ENCODE measurements at places on chromosomes 13 and 19. TPM values are rescaled to one million over a fixed set of nuclear protein-coding genes. Genes with fewer than 3 reads are reported as not detected.
A peak's percentile ranks its signal among the peaks of the same experiment; 100 is the strongest.

GRCh38 chr13:64327505-64328194, 2902.5 kb downstream of the PCDH9 start:
- no peak overlapping the region for H3K27ac ChIP-seq
- H3K4me1 ChIP-seq: no peaks in the 10 kb centered on the region
- no peak for DNase-seq

DNA sequence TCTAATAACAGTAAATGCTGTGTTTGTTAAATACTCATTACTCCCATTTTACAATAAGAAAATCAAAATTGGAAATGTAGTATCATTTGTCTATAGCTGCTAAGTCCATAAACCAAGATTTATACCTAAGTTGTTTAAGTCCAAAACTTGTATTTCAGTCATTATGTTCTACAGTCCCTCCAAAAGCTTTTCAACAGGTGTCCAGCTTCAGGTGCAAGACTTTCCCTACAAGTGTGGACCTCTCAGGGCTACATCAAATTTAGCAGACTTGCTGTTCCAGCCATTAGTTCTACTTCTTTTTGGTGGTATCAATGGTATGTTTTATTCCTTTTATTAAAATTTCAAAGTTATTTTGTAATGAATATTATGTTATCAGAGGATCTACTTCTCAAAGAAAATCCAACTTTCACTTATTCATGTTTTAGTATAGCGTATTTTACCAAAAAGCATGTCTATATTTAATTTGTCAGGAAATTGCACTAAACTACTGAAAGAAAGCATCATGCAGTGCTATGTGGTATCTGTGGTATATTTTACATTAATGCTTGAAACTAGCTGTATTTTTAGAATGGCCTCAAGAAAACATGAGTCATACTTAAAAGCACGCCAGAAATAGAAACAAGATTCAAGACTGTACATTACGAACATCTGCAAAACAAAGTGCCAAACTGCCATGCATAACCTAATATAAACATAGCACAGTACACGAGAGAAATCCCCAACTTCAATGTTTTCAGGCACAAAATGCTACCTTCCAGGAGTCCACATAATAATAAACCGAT, 44.5 kb downstream of the VWA8 start:
- DNase-seq: no peak
- no peak overlapping the region for H3K27ac ChIP-seq
- no peaks in the 10 kb centered on the region for H3K36me3 ChIP-seq

DNA sequence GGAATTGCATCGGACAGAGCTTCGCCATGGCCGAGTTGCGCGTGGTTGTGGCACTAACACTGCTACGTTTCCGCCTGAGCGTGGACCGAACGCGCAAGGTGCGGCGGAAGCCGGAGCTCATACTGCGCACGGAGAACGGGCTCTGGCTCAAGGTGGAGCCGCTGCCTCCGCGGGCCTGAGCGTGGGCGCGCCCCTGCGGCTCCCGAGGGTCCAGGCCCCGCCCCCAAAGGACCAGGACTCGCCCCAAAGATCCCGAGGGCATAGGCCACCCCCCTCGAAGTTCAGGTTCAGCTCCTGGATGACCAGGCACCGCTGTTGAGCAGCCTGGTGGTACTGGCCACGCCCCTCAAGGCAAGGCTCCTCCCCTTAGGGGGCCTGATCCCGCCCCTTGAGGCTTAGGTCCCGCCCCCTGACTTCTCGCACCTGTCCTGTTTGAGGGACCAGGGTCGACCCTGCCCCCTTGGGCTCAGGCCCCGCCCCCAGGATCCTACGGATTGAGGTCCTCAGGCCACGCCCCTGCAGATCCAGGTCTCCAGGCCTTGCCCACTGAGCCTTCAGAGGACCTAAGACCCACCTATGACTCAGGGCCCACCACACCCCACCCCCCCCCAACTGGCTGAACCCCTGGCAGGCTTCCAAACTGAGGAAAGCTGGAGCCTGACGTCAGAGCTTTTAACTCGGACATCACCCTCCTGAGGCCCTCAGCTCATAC, 43.1 kb downstream of the CYP4F22 start:
- DNase-seq: peak; percentile 91
- H3K4me3 ChIP-seq: peak overlapping the region; percentile 50
- H3K27ac ChIP-seq: no peak overlapping the region
- H3K4me1 ChIP-seq: no peaks in the 10 kb centered on the region
- H3K36me3 ChIP-seq: no peaks in the 10 kb centered on the region
- no peaks in the 10 kb centered on the region for H3K27me3 ChIP-seq

DNA sequence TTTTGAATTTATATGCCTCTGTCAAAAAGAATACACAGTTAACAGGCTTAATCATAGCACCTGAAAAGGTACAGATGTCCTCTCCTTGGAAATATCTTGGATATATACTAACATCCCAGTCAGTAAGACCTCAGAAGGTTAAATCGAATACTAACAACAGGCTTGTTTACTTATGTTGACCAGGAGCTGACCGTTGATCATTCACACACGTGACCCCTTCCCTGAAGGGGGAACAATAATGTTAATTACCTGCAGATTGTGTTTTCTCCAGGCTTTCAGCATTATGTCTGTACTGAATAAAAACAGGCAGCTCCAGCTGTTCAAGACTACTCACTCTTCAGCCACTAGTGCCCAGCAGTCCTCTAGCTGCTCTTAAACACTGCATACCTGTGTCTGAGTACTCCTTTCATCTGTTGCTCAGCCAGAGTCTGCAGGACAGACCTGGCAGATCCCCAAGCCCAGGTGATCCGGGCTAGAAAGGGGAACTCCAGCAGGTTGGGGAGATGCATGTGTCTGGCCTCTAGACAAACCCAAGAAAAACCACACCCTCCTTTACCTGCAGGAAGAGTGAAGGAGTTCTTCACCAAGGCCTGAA, 163.9 kb downstream of the RNF17 start:
- H3K27me3 ChIP-seq: peaks cover 17% of the 10 kb centered on the region
- no peak for DNase-seq
- no peak overlapping the region for H3K4me3 ChIP-seq
- H3K4me1 ChIP-seq: peaks cover 9% of the 10 kb centered on the region

DNA sequence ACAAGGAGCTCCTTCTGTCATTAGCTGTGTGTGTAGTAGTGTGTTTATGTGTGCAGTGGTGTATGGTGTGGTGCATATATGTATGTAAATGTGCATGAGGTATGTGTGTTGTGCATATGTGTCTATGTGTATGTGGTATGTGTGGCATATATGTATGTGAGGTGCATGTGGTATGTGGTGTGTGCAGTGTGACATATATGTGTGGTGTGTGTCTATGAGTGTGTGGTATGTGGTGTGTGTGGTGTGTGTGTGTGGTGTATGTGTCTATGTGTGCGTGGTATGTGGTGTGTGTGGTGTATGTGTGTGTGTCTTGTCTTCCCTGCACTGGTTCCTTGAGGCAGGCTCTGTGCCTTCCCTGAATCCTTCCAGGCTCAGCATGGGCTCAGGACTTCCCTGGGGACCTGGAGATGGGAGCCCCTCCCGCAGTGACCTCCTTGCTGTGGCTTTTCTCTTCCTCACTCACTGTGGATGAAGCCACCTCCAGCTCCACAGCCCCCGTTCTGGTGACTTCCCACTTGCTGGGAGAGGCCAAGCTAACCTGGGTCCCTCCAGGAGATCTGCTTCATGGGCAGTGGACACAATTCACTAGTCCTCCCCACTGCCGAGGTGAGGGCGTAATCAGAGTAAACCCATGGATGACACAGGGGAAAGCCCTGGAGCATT, 64.2 kb downstream of the CCDC70 start:
- no peak for DNase-seq
- no peak overlapping the region for H3K27ac ChIP-seq
- H3K27me3 ChIP-seq: no peaks in the 10 kb centered on the region
- H3K36me3 ChIP-seq: no peaks in the 10 kb centered on the region
- no peak overlapping the region for H3K4me3 ChIP-seq
- no peaks in the 10 kb centered on the region for H3K4me1 ChIP-seq

GRCh38 chr13:72864142-72865011, 82.4 kb downstream of the PIBF1 start:
- no peaks in the 10 kb centered on the region for H3K27me3 ChIP-seq
- no peak overlapping the region for H3K27ac ChIP-seq
- no peak for DNase-seq
- H3K4me3 ChIP-seq: no peak overlapping the region

- peaks cover 5% of the 10 kb centered on the region for H3K4me1 ChIP-seq
- H3K4me3 ChIP-seq: no peak overlapping the region
- no peaks in the 10 kb centered on the region for H3K27me3 ChIP-seq
- no peaks in the 10 kb centered on the region for H3K36me3 ChIP-seq
- no peak overlapping the region for H3K27ac ChIP-seq
- DNase-seq: no peak
Observed at GRCh38 chr13:108115738-108116137, 99.6 kb downstream of the LIG4 start.

DNA sequence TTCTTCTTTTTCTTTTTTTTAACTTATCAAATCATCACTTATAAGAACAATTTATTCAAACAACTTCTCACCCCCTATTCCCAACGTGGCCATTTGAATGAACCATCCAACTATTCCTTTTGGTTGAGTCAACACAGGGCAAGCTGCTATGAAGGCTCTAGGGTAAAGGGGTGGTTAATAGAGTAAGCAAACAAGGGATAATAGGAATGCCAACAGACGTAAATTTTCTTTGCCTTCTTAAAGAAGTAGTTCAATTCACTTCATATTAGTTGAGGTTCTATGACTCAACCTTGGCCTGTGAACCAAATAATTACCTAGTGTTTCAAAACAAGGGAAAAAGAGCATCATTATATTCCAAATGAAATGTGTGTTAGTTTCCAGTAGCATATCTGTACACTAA, 1383.8 kb upstream of the SLC10A2 start:
- no peak for DNase-seq
- no peaks in the 10 kb centered on the region for H3K36me3 ChIP-seq
- no peaks in the 10 kb centered on the region for H3K27me3 ChIP-seq
- no peak overlapping the region for H3K4me3 ChIP-seq

- peaks cover 6% of the 10 kb centered on the region for H3K36me3 ChIP-seq
- DNase-seq: peak; percentile 48
- no peak overlapping the region for H3K27ac ChIP-seq
- H3K27me3 ChIP-seq: no peaks in the 10 kb centered on the region
Observed at GRCh38 chr13:31352467-31352866, 152.7 kb downstream of the B3GLCT start.

GRCh38 chr13:35917942-35918645, 213.1 kb downstream of the DCLK1 start:
- H3K4me1 ChIP-seq: peaks cover 41% of the 10 kb centered on the region
- no peaks in the 10 kb centered on the region for H3K27me3 ChIP-seq
- H3K36me3 ChIP-seq: no peaks in the 10 kb centered on the region
- peak overlapping the region; percentile 35 for H3K27ac ChIP-seq

DNA sequence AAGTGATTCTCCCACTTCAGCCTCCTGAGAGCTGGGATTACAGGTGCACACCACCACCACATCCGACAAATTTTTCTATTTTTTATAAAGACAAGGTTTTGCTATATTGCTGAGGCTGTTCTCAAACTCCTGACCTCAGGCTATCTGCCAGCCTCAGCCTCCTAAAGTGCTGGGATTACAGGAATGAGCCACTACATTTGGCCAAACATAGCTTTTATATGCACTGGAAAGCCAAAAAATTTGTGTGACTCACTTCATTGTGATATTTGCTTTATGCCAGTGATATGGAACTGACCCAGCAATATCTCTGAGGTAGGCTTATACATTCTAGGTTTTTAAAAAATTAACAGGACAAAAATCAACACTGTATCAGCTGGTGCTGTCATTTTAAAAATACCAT, 26.8 kb upstream of the ACOD1 start:
- H3K4me1 ChIP-seq: no peaks in the 10 kb centered on the region
- H3K27ac ChIP-seq: no peak overlapping the region
- no peaks in the 10 kb centered on the region for H3K36me3 ChIP-seq
- H3K4me3 ChIP-seq: no peak overlapping the region
- H3K27me3 ChIP-seq: no peaks in the 10 kb centered on the region
- DNase-seq: no peak

- no peak overlapping the region for H3K27ac ChIP-seq
- peaks cover 4% of the 10 kb centered on the region for H3K4me1 ChIP-seq
- H3K36me3 ChIP-seq: no peaks in the 10 kb centered on the region
- H3K4me3 ChIP-seq: no peak overlapping the region
- DNase-seq: no peak
Observed at GRCh38 chr19:35789978-35790944, 14.9 kb downstream of the ARHGAP33 start.

GRCh38 chr13:68439817-68440216, 1209.7 kb upstream of the PCDH9 start:
- H3K4me3 ChIP-seq: no peak overlapping the region
- no peaks in the 10 kb centered on the region for H3K4me1 ChIP-seq
- no peak overlapping the region for H3K27ac ChIP-seq
- no peaks in the 10 kb centered on the region for H3K36me3 ChIP-seq
- H3K27me3 ChIP-seq: no peaks in the 10 kb centered on the region

- no peak for DNase-seq
- no peaks in the 10 kb centered on the region for H3K36me3 ChIP-seq
- H3K27me3 ChIP-seq: no peaks in the 10 kb centered on the region
- H3K4me3 ChIP-seq: no peak overlapping the region
- H3K27ac ChIP-seq: no peak overlapping the region
- no peaks in the 10 kb centered on the region for H3K4me1 ChIP-seq
Observed at GRCh38 chr19:41801792-41802211, 5.4 kb downstream of the CEACAM3 start.

GRCh38 chr13:111328574-111329410, 8.3 kb downstream of the TEX29 start:
- DNase-seq: no peak
- H3K4me1 ChIP-seq: no peaks in the 10 kb centered on the region
- H3K36me3 ChIP-seq: no peaks in the 10 kb centered on the region
- no peak overlapping the region for H3K27ac ChIP-seq

DNA sequence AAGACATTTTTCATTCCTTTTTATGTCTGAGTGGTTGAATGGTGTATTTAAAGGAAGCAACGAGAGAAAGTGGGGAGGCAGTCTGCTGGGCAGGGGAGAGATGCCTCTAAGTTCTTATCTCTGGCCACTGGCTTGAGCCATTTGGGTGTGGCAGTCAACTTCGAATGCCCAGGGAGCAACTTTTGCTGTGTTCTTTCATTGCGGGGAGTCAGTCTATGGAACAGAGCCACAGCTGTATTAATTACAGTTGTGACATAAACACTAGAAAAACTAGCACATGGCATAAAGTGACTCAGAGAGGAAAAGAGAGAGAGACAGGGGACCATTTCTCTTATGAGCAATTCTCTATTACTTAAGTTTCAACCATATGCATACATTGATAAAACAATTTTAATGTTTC, 40.4 kb upstream of the PDCD5 start:
- no peaks in the 10 kb centered on the region for H3K27me3 ChIP-seq
- no peaks in the 10 kb centered on the region for H3K4me1 ChIP-seq
- no peaks in the 10 kb centered on the region for H3K36me3 ChIP-seq
- no peak overlapping the region for H3K4me3 ChIP-seq
- no peak for DNase-seq
- H3K27ac ChIP-seq: no peak overlapping the region

The C13orf42 gene
- 24.5 TPM for total RNA-seq

The MBD3L2 gene
- total RNA-seq: not detected

The PSG2 gene
- not detected for total RNA-seq

The HOOK2 gene
- 85.3 TPM for total RNA-seq

The RFPL4A gene
- total RNA-seq: not detected

The CTXN1 gene
- total RNA-seq: 53.1 TPM

The PCDH20 gene
- total RNA-seq: 2.8 TPM

Measured in GM23338 (cell line).